ENCODE measurements at places on chromosomes 6 and 20.
A peak's percentile ranks its signal among the peaks of the same experiment; 100 is the strongest.

DNA sequence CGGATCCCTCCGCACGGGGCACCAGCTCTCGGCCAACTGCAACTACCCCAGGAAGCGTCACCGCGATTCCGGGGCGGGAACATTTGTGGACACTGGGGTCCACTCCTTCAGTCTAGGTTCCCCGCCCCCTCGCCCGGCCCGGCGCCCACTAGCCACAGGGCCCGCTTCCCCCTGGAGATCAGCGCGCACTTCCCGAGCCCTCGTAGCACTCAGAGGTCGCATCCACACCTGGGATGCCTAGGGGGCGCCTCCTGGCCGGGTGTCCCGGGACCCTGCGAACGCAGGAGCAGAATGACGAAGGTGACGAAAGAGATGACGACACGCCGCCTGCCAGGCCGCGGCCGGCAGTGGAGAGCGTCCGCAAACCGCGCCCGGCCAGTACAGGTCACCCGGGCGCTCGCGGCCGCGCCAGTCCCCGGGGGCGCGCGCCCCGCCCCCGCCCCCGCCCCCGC is 309 bp upstream of the AIG1 start:
- DNase-seq: peak; percentile 66

- no peak for DNase-seq
These were observed 19.8 kb downstream of the FKBP5 start for GRCh38 chr6:35668744-35669450.

DNA sequence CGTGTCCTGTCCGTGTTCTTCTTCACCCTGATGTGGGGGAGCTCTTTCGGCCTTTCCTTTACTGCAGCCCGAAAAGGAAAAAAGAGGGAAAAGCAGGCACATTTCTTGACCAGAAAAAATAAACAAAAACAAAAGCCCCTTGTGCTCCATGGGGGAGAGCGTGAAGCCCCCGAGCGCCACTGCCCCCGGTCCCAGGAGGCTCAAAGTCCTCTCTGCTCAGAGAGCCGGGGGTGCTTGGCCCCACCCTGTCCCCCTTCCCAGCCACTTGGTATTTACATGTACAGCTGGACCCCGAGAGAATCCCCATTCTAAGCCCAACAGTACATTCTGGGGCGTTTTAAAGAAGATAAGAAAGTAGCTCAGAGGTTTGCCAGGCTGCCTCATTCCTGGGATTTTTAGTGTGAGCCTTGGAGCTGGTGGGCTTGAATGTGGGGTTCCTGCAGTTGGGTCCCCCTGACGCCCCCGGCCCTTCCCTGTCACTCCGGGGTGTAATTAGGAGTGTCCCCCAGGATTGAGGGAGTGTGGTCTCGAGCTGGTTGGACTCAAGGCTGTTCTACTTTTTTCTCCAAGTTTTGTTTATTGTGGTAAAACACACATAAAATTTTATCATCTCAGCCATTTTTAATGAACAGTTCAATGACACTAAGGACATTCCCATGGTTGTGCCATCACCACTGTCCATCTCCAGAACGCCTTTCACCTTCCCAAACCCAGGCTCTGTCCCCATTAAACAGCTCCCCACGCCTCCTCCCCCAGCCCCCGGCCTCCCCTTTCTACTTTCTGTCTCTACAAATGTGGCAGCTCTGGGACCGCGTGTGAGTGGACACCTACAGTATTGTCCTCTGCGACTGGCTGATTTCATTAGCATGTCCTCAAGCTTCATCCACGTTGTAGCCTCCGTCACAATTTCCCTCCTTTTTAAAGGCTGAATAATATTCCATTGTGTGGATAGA is 55.7 kb upstream of the BHLHE23 start:
- no peak for DNase-seq

- no peak for DNase-seq
These were observed 28.2 kb downstream of the TREML4 start for GRCh38 chr6:41256383-41256782.

GRCh38 chr20:46581391-46581790 is 30.9 kb upstream of the OCSTAMP start:
- no peak for DNase-seq

All from AG09319 (cell line).